ENCODE measurements at places on chromosomes 11 and 22.

DNA sequence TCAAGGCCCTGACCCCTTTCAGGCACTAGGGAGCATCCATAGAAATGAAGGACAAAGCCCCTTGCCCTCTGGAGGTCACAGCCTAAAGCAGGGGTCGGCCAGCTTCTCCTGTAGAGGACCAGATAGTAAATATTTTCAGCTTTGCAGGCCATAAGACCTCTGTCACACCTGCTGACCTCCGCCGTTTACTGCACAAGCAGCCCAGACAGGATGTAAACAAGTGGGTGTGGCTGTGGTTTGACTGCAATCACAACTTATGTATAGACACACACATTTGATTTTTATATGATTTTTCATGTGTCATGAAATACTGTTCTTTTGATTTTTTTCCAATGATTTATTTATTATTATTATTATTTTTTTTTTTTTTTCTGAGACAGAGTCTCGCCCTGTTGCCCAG is 34.3 kb downstream of the KIAA1671 start:
- no peak for DNase-seq

DNA sequence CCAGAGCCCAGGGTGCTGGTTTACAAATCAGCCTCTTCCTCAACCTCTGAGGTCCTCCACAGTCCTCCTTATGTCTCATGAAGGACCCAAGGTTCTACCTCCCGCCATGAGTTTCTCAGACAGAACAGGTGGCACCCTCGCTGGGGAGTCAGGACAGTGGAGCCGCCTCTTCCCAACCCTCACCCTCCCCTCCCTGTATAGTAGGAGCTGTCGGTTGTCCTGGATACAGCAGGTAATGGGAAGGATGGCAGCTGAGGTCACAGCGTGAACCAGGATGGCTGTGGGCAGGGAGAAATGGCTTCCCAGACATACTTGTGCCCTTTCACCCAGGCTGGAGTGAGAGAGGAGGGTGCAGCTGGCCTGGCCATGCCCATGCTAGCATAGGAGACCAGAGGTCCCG is 134.6 kb downstream of the CHST1 start:
- DNase-seq: no peak

DNA sequence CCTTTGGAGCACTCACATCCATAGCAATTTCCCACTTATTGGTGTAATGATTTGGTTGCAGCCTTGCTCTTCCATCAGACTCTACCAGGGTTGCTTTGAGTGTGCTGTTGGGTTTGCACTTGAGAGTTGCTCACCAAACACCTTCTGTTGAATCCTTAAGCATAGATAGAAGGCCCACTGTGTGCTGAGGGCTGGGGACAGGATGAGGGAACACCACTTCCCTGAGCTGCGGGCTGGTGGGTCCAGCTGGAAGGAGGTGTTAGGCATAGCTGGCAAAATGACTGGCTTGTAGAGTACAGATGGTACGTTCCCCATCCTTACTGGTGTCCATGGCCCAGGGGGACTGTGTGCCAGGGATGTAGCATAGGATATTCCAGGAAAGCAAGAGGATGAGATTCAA is 3.9 kb downstream of the PRDM11 start:
- no peak for DNase-seq

GRCh38 chr22:24532075-24532474 is 22.9 kb downstream of the GUCD1 start:
- DNase-seq: no peak

GRCh38 chr11:67435031-67435726 is 2.3 kb downstream of the PTPRCAP start:
- DNase-seq: no peak

GRCh38 chr11:92236856-92237255 is 12.2 kb downstream of the FAT3 start:
- DNase-seq: no peak

GRCh38 chr11:21403069-21403468 is 733.7 kb downstream of the NELL1 start:
- no peak for DNase-seq

GRCh38 chr11:45846174-45846675 is 1.1 kb upstream of the CRY2 start:
- DNase-seq: no peak

GRCh38 chr11:86978247-86978646 is 23.1 kb upstream of the FZD4 start:
- no peak for DNase-seq

- no peak for DNase-seq
Observed at GRCh38 chr22:21102659-21103267, 57.0 kb downstream of the LRRC74B start.

- no peak for DNase-seq
Observed at GRCh38 chr11:108632041-108632704, 32.7 kb upstream of the DDX10 start.

- no peak for DNase-seq
Observed at GRCh38 chr22:37237371-37238268, 6.4 kb downstream of the RAC2 start.

- DNase-seq: no peak
Observed at GRCh38 chr11:46198245-46199240, 77.3 kb upstream of the PHF21A start.

GRCh38 chr11:33376331-33377310 is 119.4 kb downstream of the HIPK3 start:
- DNase-seq: no peak

GRCh38 chr11:71563406-71563805 is 2.0 kb upstream of the KRTAP5-10 start:
- DNase-seq: no peak

GRCh38 chr11:75421035-75421602 is 11.9 kb downstream of the KLHL35 start:
- DNase-seq: no peak

GRCh38 chr11:43918662-43919061 is 23.8 kb upstream of the C11orf96 start:
- no peak for DNase-seq

- DNase-seq: no peak
Observed at GRCh38 chr11:60563553-60564235, 48.5 kb downstream of the MS4A13 start.

GRCh38 chr11:82732734-82733443 is 775 bp downstream of the FAM181B start:
- no peak for DNase-seq

- DNase-seq: no peak
Observed at GRCh38 chr22:40031766-40032470, 37.2 kb downstream of the FAM83F start.

DNA sequence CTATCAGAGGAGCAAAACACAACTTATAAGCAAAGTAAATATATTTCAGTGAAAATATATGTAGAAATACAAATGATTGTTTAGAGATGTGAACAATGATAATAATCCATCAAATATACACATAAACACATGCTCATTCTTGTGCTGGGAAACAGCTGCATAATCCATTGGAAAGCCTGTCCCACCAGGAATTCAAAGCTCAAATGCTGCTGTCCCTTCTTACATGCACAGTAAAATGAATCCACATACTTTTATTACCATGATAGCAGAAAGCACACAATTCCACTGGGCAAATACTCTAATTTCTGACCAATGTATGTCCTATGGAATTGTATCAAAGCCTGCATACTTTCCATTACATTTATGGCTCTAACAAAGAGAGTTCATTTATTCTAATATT is 44.5 kb downstream of the SOX6 start:
- DNase-seq: no peak

DNA sequence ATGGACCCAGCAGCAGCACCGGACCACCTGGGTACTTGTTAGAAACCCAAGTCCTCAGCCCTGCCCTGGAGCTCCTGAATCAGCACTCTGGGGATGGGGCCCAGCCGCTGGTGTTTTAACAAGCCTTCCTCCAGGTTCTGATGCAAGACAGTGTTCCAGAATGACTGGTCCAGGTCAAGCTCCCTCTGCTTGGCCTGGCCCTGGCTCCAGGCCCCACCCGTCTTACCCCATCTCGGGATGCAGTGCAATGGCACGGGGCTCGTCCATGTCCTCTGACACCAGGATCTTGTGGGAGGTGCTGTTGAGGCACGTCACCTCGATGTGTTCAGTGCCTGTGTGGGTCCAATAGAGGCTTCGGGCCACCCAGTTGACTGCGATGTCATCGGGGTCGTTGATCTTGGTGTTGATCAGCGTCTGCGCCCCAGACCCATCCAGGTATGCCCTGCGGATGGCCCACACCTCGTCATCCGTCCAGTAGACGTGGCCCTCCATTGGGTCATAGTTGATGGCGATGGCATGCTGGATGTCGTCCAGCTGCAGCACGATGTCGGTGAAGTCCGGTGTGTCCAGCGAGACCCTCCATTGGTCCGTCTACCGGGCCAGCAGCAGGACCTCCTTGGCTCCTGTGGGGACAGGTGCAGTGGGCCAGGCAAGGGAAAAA is 140.3 kb downstream of the CRYBB2 start:
- DNase-seq: no peak

- no peak for DNase-seq
Observed at GRCh38 chr11:58498464-58498863, 9.4 kb downstream of the OR5B21 start.

- DNase-seq: no peak
Observed at GRCh38 chr22:40196628-40197360, 19.1 kb downstream of the TNRC6B start.

GRCh38 chr11:15819679-15820286 is 536.6 kb downstream of the SOX6 start:
- peak; percentile 21 for DNase-seq

GRCh38 chr11:61384271-61385242 is 7.8 kb upstream of the TMEM216 start:
- DNase-seq: no peak

- peak; percentile 88 for DNase-seq
Observed at GRCh38 chr11:19679952-19680828, 32.4 kb upstream of the NAV2 start.

GRCh38 chr11:119676461-119677020 is 52.5 kb downstream of the NECTIN1 start:
- no peak for DNase-seq

DNA sequence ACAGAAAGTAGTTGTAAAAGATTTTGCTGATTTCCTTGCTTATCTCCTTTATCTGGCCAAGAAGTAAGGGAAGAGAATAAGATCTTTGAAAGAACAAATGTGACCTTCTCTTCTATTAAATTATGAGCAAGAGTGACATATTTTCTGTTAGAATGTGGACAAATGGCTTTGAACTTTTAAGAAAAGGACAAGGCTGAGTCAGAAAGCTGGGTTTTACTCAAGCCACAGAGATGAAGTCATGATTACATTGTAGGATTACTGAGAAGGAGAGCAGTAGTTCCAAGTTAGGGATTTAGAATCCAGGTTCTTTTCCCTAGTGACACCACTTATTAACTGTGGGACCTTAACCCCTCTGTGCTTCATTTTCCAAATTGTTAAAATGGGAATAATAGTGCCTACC is 13.5 kb downstream of the CCDC90B start:
- no peak for DNase-seq

- peak; percentile 8 for DNase-seq
Observed at GRCh38 chr22:46149512-46150033, 753 bp upstream of the PPARA start.

- DNase-seq: no peak
Observed at GRCh38 chr11:20457934-20458680, 70.6 kb downstream of the PRMT3 start.

- no peak for DNase-seq
Observed at GRCh38 chr22:36411589-36412258, 24.0 kb upstream of the MYH9 start.

- DNase-seq: no peak
Observed at GRCh38 chr11:82465481-82465880, 268.2 kb downstream of the FAM181B start.
